ENCODE measurements at places on chromosomes 12 and 14.

DNA sequence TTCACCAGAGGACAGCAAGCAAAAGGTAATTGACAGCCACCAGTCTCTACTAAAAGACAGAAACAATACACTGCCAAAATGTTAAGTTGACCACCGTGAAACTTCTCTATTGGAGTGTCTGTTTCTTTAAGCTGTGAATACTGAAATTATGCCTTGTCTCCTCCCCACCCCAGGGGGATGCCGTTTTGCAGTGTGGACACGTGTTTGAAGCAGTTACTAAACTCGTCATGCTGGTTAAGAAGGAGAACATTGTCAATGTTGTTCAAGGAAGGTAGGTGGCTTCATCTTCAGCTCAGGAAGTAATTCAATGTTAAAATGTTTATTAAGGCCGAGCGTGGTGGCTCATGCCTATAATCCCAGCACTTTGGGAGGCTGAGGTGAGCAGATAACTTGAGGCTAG is 32.8 kb downstream of the KCTD10 start:
- no peak for DNase-seq

GRCh38 chr12:96094201-96094600 is 58.8 kb upstream of the LTA4H start:
- DNase-seq: no peak

DNA sequence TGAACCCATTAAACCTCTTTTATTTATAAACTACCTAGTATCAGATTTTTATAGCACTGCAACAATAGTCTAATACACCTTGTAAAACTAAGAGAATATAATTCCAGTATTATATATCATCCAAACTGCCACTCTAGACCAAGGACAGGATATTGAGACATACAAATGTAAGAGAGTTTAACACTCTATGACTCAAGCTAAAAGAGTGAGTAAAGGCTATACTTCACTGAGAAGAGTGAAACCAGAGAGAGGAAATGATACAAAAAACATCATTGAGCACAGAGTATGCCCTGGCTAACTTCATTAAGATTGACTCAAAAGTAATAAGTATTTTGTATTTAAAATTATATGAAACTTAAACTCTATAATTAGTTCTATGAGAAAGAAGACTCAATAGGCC is 1951.9 kb upstream of the SEL1L start:
- DNase-seq: no peak

- peak; percentile 42 for DNase-seq
These were observed 84.1 kb upstream of the BCL11B start for GRCh38 chr14:99356031-99356608.

DNA sequence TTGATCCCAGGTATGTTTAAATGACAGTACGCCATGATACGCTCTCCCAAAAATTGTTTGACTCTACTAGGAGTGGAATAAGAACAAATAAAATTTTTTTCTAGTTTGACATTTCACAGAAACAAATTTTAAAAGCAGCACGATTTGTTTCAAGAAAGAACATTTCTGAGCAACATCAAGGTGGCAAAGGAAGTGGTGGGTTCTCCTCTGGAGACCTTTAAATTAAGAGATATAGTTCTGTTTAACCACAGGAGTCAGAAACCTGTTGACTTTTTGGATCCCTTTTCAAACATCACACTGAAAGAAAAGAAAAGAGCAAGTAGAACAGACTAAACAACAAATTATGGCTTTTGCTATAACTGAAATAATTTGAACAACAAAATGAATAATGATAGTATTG is 2.5 kb upstream of the SLC6A13 start:
- DNase-seq: no peak

DNA sequence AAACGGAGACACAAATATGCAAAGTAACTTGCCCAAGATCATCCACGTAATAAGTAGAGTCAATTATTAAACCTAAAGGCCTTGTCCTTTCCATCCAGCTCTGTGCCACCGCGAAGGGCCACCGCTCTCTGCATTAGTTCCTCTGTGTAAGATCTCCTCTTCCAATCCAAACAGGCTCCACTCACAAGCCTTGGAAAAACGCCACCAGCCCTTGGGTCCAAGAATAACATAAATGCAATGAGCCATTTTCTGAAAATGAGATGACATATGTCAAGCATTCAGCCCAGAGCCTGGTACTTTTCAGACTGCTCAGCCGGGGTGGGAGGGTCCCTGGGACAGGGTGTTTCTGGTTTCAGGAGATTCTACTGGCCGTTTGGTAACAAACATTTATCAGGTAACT is 30.0 kb downstream of the DGLUCY start:
- DNase-seq: peak; percentile 83

DNA sequence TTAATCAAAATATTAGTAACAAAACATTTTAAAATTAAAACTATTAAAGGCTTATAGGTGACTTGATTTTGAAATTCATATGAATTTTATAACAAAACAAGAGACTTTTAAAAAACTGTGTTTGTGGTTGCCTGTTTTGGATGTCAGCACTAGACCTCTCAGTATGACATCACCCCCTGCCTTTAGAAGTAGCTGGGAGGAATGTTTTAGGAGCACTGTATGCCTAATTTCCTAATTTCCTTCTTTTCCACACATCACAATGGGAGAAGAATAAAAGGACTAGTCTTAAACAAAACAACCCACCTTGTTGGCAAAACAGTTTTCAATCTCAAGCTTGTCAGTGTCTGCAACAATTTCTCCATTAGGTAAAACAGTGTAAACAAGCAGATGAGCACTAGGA is 48.1 kb upstream of the PZP start:
- no peak for DNase-seq

DNA sequence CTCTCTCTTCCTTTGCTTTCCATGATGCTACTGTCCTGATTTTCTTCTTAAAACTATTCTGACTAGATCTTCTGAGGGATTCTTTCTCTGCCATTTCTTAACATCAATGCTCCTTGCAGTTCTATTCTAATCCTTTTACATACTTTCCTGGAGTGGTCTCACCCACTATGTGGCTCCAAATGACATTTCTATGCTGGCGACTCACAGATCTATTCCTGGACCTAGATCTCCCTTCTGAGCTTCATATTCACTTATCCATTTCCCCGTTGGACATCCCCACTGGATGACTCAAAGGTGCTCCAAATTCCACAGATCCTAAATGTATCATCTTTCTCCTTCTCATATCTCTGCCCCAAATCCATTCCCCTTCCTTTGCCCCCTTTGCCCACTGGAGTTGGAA is 4.1 kb downstream of the TEP1 start:
- no peak for DNase-seq

- DNase-seq: peak; percentile 79
These were observed 35.9 kb downstream of the TESC start for GRCh38 chr12:117063162-117063911.

GRCh38 chr14:88421286-88421685 is 35.8 kb downstream of the SPATA7 start:
- DNase-seq: no peak
